ENCODE measurements at places on chromosomes 3 and 15.

DNA sequence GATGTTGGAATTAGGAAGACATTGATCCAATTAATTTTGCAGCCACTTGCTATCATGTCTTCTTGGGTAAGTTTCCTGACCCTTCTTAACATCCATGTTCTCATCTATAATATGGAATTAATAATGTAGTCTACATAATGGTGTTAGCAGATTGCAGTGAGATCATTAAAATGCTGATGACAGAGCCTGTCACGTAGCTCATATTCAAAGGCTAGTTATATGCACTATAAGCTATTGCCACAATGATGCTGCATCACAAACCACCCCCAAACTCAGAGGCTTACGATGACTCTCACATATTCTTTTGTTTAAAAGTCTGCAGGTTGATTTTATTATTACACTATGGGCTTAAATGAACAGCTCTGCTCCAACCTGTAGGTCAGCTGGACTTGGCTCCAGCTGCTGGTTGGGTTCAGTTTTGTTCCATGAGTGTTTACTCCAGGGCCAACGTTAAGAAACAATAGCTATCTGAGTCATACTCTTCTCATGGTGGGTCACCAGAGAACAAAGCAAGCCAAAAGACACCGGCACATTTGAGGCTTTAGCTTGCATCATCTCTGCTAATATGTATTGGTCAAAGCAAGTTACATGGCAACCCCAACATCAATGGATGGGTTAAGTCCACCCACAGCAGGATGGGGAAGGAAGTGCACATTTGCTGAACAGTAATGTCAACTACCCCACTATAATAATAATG, 250.0 kb upstream of the SLCO3A1 start:
- no peak for DNase-seq

- DNase-seq: no peak
Observed at GRCh38 chr3:138395865-138396751, 38.3 kb upstream of the ESYT3 start.

- DNase-seq: no peak
Observed at GRCh38 chr3:30662836-30663235, 56.4 kb downstream of the TGFBR2 start.

GRCh38 chr3:37223576-37223975, 49.2 kb upstream of the LRRFIP2 start:
- DNase-seq: no peak

DNA sequence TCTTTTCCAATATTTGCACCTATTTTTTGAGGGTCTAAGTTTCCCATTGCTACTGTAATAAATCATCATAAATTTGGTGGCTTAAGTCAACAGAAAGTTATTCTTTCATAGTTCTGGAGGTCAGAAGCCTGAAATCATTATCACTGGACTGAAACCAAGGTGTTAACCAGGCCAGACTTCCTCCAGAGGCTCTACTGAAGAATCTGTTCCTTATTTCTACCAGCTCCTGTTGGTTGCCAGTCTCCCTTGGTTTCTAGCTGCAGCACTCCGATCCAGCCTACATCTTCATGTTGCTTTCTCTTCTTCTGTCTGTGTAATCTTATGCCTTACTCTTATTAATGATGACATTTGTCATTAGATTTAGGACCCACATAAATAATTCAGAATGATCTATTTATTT, 22.0 kb upstream of the ARPP21 start:
- no peak for DNase-seq

DNA sequence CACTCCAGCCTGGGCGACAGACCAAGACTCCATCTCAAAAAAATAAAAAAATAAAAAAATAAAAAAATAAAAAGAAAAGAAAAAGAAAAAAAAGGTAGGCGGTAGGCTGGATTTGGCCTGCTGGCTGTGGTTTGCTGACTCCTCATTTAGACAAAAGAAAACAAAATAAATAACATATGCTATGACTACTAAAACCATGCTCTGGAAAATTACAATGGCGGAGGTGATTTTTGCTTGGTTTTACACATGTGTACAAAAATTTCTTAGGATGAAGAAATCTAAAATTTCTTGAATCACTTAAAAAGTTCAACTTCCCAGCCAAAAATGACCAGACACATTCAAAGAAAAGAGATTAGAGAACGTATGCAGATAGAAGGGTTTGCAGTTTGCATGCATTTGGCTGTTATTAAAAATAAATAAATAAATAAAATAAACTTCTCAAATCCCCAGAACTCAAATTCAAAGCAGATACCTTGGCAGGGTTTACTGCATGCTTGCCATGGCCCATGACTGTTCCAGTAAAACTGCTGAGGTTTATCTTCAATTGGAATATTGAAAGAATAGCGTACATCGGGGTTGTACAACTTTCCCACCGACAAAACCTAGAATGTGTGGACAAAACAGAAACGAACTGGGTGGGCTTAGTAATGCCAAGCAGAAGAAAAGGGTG, 65.9 kb downstream of the ADAMTS9 start:
- DNase-seq: no peak

DNA sequence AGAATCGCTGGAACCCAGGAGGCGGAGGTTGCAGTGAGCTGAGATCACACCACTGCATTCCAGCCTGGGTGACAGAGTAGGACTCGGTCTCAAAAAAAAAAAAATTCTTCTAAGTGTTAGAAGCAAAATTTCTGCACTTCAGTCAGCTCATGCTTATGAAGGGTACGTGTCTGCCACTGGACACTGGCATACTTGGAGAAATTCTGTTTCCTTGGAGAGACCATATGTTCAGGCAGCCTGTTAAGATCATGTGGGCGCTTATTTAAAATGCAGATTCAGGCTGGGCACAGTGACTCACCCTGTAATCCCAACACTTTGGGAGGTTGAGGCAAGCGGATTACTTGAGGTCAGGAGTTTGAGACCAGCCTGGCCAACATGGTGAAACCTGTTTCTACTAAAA, 85.6 kb upstream of the IQSEC1 start:
- no peak for DNase-seq

- no peak for DNase-seq
Observed at GRCh38 chr3:126528419-126528799, 4.5 kb downstream of the CHST13 start.

- DNase-seq: no peak
Observed at GRCh38 chr3:33201195-33201594, 17.4 kb downstream of the SUSD5 start.

- DNase-seq: no peak
Observed at GRCh38 chr15:93058904-93059427, 30.0 kb downstream of the RGMA start.

DNA sequence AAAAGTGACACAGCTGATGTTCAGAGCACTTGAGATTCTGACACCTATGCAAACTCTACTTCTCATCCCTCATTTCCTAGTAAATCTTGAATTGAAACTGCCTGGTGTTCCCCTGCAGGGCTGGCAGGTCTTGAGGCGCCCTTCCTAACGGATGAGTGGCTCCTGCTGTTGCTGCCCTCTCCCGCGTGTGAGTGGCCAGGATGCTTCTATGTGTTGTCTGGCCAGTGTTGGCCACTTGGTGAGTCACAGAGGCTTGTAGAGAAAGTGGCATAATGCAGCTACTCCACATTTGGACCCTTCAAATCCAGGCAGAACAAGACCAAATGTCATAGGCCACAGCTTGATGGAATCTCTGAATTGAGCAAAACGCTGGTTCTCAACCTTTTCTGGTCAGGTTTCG, 63.6 kb downstream of the MOBP start:
- no peak for DNase-seq

DNA sequence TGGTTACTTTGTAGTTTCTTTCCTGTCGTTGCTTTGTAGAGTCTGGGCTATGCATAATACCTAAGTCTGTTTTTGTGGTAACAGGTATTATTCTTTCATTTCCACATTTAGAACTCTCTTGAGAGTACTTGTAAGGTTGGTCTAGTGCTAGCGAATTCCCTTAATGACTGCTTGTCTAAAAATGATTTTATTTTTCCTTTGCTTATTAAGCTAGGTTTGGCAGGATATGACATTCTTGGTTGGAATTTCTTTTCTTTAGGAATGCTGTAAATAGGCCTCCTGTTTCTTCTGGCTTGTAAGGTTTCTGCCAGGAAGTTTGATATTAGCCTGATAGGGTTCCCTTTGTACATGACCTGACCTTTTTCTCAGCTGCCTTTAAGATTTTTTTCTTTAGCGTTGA, 70.1 kb upstream of the SGO1 start:
- DNase-seq: no peak

- no peak for DNase-seq
Observed at GRCh38 chr15:38085931-38086568, 151.6 kb downstream of the TMCO5A start.

- DNase-seq: no peak
Observed at GRCh38 chr15:73710321-73710720, 26.1 kb downstream of the CD276 start.

DNA sequence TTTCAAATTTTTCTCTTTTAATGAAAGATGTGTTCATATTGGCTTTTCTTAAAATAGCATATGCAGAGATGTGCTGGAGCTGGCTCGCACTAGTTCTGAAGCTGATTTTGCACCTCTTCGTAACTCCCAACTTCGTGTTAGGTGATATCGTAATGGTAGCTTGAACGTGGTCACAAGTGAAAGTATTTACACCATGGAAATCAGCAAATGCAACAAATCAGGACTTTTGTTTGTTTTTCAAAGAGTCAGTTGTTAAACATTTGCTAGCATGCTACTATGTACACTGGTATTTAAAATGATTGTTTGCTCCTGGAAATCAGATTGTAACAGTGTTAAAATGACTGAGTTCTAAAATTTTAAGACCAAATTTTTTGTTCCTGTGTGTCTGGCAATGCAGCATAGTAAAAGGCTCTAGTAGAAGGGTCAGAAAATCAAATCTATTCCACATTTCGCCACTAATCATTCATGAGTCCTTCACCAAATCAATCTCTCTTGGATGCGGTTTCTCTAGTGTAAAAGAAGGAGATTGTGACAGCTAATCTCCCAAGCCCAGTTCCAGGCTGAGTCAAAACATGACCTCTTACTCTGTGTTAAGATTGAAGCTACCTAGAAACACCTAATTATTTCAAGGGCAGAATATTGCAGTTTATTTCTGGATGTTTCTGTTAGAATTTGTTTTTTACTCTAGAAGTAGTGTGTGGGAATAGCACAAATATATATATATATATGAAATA, 34.3 kb upstream of the CMC1 start:
- DNase-seq: no peak

- DNase-seq: no peak
Observed at GRCh38 chr3:71245971-71246880, 337.3 kb downstream of the FOXP1 start.

- no peak for DNase-seq
Observed at GRCh38 chr15:70963199-70963598, 70.6 kb downstream of the LRRC49 start.

Data from liver (tissue), 10 donors.